NCI-H1436 treated with DMSO at 0.1 percent for 48 hours (cell line): ENCODE measurements at places on chromosomes 2 and 18.

- DNase-seq = no peak
These were observed 618.8 kb upstream of the NRXN1 start for GRCh38 chr2:51650769-51651168.

GRCh38 chr2:217262911-217263310, 403.0 kb upstream of the TNP1 start:
- no peak for DNase-seq

DNA sequence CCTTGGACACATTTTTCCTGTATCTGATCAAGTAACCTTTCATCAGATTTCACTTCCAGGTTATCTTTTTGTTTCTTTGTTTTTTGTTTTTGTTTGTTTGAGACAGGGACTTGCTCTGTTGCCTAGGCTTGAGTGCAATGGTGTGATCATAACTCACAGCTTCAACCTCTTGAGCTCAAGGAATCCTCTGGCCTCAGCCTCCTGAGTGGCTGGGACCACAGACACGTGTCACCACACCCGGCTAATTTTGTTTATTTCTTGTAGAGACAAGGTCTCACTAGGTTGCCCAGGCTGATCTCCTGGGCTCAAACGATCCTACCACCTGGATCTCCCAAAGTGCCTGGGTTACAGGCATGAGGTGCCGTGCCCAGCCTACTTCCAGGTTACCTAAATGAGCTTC, 124.9 kb downstream of the L3MBTL4 start:
- DNase-seq = no peak

GRCh38 chr18:6328621-6329010, 86.1 kb downstream of the L3MBTL4 start:
- no peak for DNase-seq

- DNase-seq = no peak
These were observed 121.8 kb upstream of the EPAS1 start for GRCh38 chr2:46175419-46175818.

DNA sequence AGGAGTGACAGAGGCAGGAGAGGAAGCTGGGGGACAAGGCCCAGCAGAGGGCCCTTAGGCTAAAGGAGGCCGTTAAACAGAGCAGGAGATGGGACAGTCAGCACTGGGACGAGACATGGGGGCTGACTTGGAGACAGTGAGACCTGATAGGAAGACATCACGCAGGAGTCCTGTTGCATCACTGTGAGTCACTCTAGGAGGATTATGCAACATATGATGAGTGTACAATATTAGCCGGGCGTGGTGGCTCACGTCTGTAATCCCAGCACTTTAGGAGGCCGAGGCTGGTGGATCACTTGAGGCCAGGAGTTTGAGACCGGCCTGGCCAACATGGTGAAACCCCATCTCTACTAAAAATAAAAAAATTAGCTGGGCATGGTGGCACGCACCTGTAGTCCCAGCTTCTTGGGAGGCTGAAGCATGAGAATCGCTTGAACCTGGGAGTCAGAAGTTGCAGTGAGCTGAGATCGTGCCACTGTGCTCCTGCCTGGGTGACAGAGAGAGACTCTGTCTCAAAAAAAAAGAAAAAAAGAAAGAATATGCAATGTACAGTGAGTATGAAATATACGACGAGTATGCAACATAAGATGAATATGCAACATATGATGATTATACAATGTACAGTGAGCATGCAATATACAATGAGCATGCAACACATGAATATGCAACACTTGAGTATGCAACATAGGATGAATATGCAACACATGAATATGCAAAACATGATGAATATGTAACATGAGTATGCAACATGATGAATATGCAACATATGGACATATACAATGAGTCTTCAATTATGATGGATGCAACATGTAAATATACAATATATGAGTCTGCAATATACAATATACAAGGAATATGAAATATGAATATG, 83.3 kb upstream of the ID2 start:
- no peak for DNase-seq

- no peak for DNase-seq
These were observed 35.5 kb upstream of the TMEM87B start for GRCh38 chr2:112019569-112019982.

DNA sequence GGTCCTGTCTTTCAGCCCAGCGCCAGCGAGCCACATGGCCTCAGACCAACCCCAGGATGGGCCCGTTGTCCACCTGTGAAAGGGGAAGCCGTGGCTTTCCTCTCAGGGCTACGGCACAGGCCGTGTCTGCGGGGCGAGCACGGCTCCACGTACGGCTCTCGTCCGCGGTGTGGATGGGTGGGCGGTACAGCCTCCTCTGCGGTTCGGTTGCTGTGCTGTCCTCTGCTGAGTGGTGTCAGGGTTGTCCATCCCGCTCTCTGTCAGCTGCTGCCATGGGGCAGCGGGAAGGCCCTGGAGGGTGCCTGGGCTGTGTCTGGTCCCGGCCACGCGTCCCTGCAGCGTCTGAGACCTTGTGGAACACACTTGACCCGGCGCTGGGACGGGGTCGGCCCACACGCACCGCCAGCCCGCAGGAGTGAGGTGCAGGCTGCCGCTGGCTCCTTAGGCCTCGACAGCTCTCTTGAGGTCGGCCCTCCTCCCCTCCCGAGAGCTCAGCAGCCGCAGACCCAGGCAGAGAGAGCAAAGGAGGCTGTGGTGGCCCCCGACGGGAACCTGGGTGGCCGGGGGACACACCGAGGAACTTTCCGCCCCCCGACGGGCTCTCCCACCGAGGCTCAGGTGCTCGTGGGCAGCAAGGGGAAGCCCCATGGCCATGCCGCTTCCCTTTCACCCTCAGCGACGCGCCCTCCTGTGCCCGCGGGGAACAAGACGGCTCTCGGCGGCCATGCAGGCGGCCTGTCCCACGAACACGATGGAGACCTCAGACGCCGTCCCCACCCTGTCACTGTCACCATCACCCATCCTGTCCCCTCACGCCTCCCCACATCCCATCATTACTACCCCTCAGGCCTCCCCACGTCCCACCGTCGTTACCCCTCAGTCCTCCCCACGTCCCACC, 128.7 kb downstream of the NFATC1 start:
- DNase-seq = no peak

DNA sequence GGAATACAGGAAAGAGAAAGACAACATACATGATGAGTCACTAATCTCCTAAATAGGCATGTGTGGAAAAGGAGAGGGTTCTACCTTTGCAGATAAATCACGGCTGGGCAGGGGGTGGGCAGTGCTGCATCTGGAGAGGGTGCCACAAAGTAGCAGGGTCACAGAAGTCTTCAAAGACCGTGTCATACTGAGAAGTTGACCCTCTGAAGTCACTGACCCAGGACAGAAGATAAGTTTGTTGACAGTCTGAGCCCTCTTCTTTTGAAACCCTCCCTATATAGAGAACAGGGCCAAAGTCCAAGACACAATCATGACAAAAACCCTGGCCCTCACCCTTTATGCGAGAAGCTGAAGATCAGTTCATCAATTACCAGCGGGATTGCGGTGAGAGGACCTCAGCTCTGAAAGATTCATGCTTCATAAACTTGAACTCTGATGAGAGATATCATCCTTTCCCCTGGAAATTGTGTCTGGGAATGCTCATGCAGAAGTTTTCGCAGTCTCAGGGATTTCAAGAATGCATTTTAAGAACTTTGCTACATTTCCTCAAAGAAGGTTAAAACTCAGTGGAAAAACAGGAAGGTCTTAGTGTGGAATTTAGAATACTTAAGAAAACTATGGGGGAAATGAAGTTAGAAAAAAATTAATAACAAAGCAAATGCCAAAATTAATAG, 129.5 kb downstream of the FAM124B start:
- no peak for DNase-seq

- DNase-seq = no peak
These were observed 84.5 kb upstream of the TANK start for GRCh38 chr2:161075701-161076100.

- DNase-seq = no peak
These were observed 4.9 kb downstream of the CEBPZOS start for GRCh38 chr2:37201208-37201607.

- no peak for DNase-seq
These were observed 376.4 kb upstream of the RAB12 start for GRCh38 chr18:8232791-8233190.

DNA sequence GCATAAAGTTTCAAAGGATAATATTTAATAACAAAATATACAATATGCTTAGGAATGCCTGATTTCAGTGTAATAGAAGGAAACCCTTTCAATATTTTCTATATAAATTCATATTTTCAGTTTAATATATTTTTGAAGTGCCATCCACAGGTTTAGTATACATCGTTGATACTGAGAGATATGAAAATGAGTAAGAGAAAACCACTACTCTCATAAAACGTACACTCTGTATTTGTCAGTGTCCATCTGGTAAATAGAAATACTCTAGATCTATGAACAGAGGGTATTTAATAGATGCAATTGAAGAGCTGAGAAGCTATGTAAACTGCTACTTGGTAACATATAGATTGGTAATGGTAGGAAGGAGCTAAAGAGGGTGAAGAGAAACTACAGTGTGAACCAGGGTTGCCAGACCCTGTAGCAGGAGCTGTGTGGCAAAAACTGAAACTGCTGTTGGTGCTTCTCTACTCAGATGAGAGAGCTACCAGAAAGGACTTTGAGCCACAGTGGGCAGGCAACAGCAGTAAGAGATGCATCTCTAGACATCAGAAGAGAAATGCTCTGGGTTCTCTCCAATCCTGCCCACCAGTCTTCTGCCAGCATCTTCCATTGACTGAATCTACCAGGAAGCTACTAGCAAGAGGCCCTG, 187.4 kb downstream of the CCDC102B start:
- DNase-seq = no peak

DNA sequence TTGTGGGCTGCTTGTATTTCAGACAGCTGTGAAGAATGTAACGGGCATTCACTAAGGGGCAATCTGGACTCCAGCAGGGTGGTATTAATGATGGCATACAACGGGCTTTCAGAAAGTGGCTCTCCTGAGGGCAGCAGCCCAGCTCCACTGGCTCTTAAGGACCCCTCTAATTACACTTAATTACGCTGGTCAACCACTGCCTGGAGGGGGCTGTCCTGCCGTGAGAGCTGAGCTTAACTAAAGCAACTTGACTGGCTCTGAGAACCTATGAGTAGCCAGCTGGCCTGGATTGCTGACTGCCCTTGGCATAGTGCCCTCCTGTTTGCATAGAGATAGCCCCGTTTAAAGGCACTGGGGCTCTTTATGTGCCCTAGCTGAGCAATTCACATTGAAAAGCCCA, 3.8 kb downstream of the LIPG start:
- DNase-seq = no peak

GRCh38 chr2:196361606-196362326, 190.4 kb upstream of the STK17B start:
- DNase-seq = no peak
